Sigmoid colon (tissue), 7 donors: ENCODE measurements at places on chromosomes 2 and 18. TPM values are rescaled to one million over a fixed set of nuclear protein-coding genes. Genes with fewer than 3 reads are reported as not detected.

- no peak for DNase-seq
- no peak overlapping the region for H3K4me3 ChIP-seq
- no peak overlapping the region for H3K27ac ChIP-seq
- H3K4me1 ChIP-seq = no peaks in the 10 kb centered on the region
- no peaks in the 10 kb centered on the region for H3K36me3 ChIP-seq
These were observed 583.4 kb upstream of the LRRTM1 start for GRCh38 chr2:80887841-80888378.

- no peak overlapping the region for H3K27ac ChIP-seq
- H3K27me3 ChIP-seq = no peaks in the 10 kb centered on the region
- no peaks in the 10 kb centered on the region for H3K4me1 ChIP-seq
- H3K36me3 ChIP-seq = no peaks in the 10 kb centered on the region
- no peak for DNase-seq
These were observed 655.2 kb downstream of the EPHA4 start for GRCh38 chr2:220916931-220917330.

- H3K36me3 ChIP-seq = no peaks in the 10 kb centered on the region
- H3K4me1 ChIP-seq = no peaks in the 10 kb centered on the region
- H3K4me3 ChIP-seq = no peak overlapping the region
These were observed 1.9 kb downstream of the CNGA3 start for GRCh38 chr2:98348066-98348561.

DNA sequence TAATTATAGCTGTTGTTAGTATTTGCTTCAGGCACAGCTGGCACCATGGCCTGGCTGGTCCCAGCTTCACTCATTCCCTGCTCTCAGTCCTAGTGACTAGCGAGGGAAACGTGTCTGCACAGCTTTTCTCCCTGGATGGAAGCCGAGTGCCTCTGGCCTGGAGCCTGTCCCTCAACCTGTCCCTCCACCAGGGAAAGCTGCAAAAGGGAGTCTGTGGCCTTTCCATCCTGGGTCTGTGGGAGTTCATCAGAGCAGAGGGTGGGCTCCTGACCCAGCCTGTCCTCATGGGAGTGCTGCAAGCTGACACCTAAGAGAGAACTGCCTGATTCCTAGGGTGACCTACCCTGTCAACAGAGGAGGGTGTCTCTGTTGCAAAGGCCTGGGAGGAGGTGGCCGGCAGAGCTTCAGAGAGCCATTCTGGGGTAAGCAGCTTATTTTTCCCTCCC, 118.3 kb downstream of the CAPN13 start:
- no peak overlapping the region for H3K4me3 ChIP-seq
- peak overlapping the region; percentile 52 for H3K27ac ChIP-seq
- H3K36me3 ChIP-seq = no peaks in the 10 kb centered on the region
- H3K4me1 ChIP-seq = peaks cover 35% of the 10 kb centered on the region

DNA sequence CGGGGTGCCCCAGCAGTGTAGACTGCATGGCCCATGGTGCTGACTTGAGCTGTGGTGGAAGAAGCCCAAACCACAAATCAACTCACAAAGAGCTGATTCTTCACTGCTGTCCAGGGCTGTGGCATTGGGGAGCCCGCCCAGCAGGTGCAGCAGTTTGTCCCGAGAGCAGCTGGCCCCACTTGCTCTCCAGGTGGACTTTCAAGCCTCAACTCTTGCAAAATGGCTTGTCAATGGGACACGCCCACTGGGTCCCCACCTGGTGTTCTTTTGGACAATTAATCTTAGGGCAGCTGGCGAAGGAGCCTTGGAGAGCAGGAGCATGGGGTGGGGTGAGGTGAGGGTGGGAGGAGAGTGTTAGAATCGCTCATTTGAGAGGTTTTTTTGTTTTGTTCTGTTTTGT, 117.9 kb downstream of the MYCN start:
- no peak overlapping the region for H3K4me3 ChIP-seq
- no peak for DNase-seq
- no peaks in the 10 kb centered on the region for H3K36me3 ChIP-seq
- no peaks in the 10 kb centered on the region for H3K27me3 ChIP-seq

GRCh38 chr18:55513161-55513560, 74.8 kb downstream of the TCF4 start:
- H3K4me1 ChIP-seq = no peaks in the 10 kb centered on the region
- no peak overlapping the region for H3K27ac ChIP-seq
- no peaks in the 10 kb centered on the region for H3K27me3 ChIP-seq
- no peak for DNase-seq
- no peak overlapping the region for H3K4me3 ChIP-seq

DNA sequence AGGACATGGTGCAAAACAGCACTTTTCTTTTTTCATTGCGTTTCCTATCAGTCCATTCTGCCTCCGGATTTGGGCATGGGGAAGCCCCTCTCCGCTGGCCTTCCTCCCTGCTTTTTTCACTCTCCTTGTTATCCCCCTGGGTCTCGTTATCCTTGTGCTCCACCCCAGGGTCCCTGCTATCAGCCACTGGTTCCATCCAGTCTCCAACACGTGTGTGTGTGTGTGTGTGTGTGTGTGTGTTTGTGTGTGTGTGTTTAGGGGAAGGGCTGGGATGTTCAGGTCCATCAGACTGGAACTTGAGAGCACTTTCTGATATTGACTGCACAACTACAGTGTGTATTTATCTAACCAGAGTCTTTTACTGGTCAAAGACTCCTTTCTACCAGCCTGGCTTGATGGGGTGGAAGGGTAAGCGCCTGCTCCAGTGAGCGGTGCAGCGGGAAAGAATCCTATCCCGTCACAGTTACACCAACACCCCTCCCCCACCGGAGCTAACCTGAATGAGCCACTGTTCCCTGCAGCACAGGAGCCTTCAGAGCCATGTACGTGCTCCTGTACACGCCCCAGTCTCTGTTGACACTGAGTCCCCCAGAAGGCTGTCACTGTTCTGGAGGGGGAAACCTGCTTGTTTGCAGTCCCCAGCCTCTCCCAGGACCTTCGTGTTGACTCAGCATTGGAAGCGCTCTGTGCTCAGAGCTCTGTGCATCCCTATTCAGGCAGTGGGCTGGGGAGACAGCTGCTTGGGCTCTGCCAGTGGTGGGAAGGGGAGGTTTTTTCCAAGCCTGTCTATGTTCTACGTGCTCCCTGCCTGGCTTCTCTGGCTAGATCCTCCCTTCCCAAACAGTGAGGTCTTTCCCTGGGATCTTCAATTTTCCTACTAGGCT, 4.6 kb downstream of the INHA start:
- no peak overlapping the region for H3K4me3 ChIP-seq
- no peaks in the 10 kb centered on the region for H3K4me1 ChIP-seq
- DNase-seq = no peak
- no peaks in the 10 kb centered on the region for H3K36me3 ChIP-seq
- no peak overlapping the region for H3K27ac ChIP-seq
- H3K27me3 ChIP-seq = no peaks in the 10 kb centered on the region

- no peak for DNase-seq
- H3K27me3 ChIP-seq = no peaks in the 10 kb centered on the region
- H3K4me3 ChIP-seq = no peak overlapping the region
- no peak overlapping the region for H3K27ac ChIP-seq
- H3K4me1 ChIP-seq = no peaks in the 10 kb centered on the region
- H3K36me3 ChIP-seq = no peaks in the 10 kb centered on the region
These were observed 147.5 kb downstream of the RND3 start for GRCh38 chr2:150339951-150340350.

DNA sequence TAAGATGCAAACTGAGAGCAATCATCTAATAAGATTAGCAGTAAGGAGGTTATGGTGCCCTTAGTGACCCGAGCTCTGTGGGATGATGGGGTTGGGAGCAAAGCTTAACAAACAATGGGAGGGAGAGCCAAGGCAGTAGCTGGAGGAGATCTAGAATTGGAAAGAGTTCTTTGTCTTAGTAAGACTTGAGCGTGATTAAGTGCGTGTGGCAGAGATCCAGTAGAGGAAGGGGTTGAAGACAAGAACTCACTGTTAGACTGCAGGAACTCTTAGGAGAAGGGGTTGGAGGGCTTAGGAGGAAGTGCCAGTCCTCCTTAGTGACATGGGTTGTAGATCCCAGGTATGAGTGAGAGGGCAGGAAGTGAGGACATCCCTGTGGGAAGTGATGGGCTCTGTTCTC, 184.7 kb downstream of the GFPT1 start:
- H3K36me3 ChIP-seq = no peaks in the 10 kb centered on the region
- no peaks in the 10 kb centered on the region for H3K27me3 ChIP-seq
- no peak overlapping the region for H3K4me3 ChIP-seq
- peaks cover 32% of the 10 kb centered on the region for H3K4me1 ChIP-seq

- DNase-seq = no peak
- peak overlapping the region; percentile 99 for H3K27ac ChIP-seq
- no peaks in the 10 kb centered on the region for H3K27me3 ChIP-seq
- peaks cover 46% of the 10 kb centered on the region for H3K4me1 ChIP-seq
These were observed 1.5 kb downstream of the CAB39 start for GRCh38 chr2:230714136-230714480.

DNA sequence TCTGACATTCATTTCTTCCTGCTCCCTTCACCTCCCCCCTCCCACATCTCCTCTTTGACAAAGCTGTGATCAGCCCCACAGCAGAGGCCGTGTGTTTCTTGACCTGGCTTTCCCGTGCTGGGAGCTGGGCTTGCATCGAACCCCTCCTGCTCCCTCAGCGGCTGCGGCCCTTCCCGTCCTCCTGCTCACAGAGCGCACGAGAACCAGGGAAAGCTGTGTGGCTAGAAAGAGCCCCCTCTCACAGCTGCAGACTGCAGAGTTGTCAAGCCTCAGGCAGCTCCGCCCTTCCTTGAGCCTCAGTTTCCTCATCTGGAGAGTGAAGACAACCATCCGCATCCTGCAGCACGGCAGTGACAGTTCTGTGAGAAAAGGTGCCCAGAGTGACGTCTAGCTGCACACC, 65.7 kb upstream of the GLI2 start:
- H3K36me3 ChIP-seq = no peaks in the 10 kb centered on the region
- H3K4me3 ChIP-seq = no peak overlapping the region
- H3K27me3 ChIP-seq = peaks cover 17% of the 10 kb centered on the region
- no peak overlapping the region for H3K27ac ChIP-seq
- peak; percentile 57 for DNase-seq

DNA sequence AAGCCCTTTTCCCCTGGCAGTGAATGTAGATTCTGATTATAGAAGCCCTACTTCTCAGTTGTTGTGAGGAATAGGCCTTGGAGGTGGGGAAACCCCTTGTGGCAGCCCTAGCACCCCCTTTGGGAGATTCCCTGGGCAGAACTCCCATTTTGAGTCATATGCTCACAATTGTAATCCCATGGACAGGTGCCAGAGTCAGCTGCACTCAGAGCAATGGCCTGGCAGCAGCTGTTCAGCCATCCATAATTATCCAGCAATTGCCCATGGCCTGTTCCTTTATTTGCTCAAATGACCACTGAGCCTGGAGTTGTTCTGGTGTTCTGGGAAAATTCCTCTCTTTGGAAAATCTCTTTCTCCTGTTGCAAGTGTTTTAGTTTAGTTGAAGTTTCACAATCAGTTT, 71.7 kb downstream of the PTRHD1 start:
- no peak overlapping the region for H3K4me3 ChIP-seq
- H3K4me1 ChIP-seq = peaks cover 27% of the 10 kb centered on the region
- no peaks in the 10 kb centered on the region for H3K27me3 ChIP-seq

- H3K27ac ChIP-seq = no peak overlapping the region
- no peak for DNase-seq
- no peaks in the 10 kb centered on the region for H3K27me3 ChIP-seq
- no peaks in the 10 kb centered on the region for H3K4me1 ChIP-seq
- H3K4me3 ChIP-seq = no peak overlapping the region
- H3K36me3 ChIP-seq = no peaks in the 10 kb centered on the region
These were observed 70.3 kb upstream of the CWC22 start for GRCh38 chr2:180077295-180077906.

GRCh38 chr18:12398625-12399024, 9.1 kb upstream of the PRELID3A start:
- no peaks in the 10 kb centered on the region for H3K36me3 ChIP-seq
- no peaks in the 10 kb centered on the region for H3K4me1 ChIP-seq
- no peak overlapping the region for H3K4me3 ChIP-seq
- no peaks in the 10 kb centered on the region for H3K27me3 ChIP-seq
- H3K27ac ChIP-seq = no peak overlapping the region

DNA sequence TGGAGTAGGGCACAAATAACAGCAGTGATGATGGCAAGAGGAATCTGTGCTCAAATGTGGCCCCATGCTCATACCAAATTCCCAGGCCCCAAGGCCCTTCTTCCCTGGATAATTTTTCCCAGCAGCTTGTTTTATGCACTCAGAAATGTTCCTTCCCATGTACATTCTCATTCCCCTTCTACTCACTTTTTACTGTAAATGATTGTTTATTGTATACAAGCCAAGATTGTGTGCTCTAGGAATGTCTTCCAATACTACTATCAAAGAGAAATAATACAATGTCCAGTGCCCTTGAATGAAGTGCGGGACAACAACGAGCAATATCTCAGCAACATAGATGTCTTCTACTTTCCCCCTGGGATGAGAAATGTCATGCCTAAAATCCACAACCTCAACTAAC, 201.6 kb downstream of the ICOS start:
- no peak overlapping the region for H3K27ac ChIP-seq
- no peaks in the 10 kb centered on the region for H3K27me3 ChIP-seq
- H3K4me1 ChIP-seq = peaks cover 12% of the 10 kb centered on the region
- no peak overlapping the region for H3K4me3 ChIP-seq

GRCh38 chr2:104854498-104855220, 744 bp downstream of the POU3F3 start:
- no peak for DNase-seq
- peaks cover 47% of the 10 kb centered on the region for H3K4me1 ChIP-seq
- no peaks in the 10 kb centered on the region for H3K36me3 ChIP-seq
- no peak overlapping the region for H3K27ac ChIP-seq

DNA sequence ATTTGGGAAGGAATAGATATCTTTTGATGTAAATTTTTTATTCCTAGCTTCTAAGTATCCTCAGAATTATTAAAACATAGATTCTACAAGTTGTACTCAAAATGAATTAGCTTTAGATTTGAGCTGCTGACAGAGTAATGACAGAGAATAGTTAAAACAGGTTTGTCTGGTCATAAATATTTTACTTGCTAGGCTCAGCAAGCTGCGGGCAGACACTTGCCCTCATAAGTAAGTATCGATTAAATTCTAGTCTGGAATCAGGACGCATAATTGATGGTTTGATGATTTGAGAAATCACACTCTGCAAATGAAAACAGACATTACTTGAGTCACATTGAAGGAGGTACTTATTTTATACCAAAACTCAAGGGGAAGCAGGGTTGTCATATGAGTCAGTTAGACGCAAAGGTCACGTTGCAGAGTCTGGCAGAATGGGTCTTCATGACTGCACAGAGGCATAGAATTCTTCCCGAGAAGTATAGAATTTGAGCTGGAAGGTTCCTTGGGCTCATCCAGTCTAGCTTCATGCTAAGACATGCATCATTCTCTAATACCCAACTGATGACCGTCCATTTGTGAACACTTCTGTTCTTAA, 27.5 kb downstream of the ARL4C start:
- H3K4me3 ChIP-seq = no peak overlapping the region
- no peaks in the 10 kb centered on the region for H3K36me3 ChIP-seq
- no peaks in the 10 kb centered on the region for H3K4me1 ChIP-seq
- H3K27ac ChIP-seq = no peak overlapping the region

The CNOT11 gene
- 22.2 TPM for total RNA-seq

The HOXD13 gene
- total RNA-seq = 33.5 TPM

The TEKT4 gene
- total RNA-seq = not detected

The SATB2 gene
- total RNA-seq = 0.95 TPM

The POMC gene
- total RNA-seq = 18.1 TPM

The AOX1 gene
- total RNA-seq = 20.8 TPM

The SLC4A5 gene
- 12.2 TPM for total RNA-seq

The SRD5A2 gene
- total RNA-seq = not detected
